ENCODE measurements at places on chromosomes 4 and X. TPM values are rescaled to one million over a fixed set of nuclear protein-coding genes. Genes with fewer than 3 reads are reported as not detected.

Gene FAM53A
- 1.3 TPM for total RNA-seq

Gene PSAPL1
- total RNA-seq, result not detected

Gene LRIT3
- total RNA-seq, result 0.07 TPM

Gene TRIML1
- total RNA-seq, result not detected

Gene TMEM129
- 21.3 TPM for total RNA-seq

Gene DCAF12L2
- total RNA-seq, result not detected

Gene STPG2
- 0.13 TPM for total RNA-seq

Gene GLRA2
- not detected for total RNA-seq

Gene BEND2
- not detected for total RNA-seq

Gene CITED1
- not detected for total RNA-seq

Gene TRIM75
- total RNA-seq, result not detected

Gene CT55
- not detected for total RNA-seq

Gene HMGN5
- total RNA-seq, result 2.7 TPM

Gene CCDC110
- total RNA-seq, result 0.43 TPM

Gene HPSE
- total RNA-seq, result 16.2 TPM

Gene MSMO1
- total RNA-seq, result 181 TPM

Gene MAGEA4
- total RNA-seq, result not detected

Gene PLK4
- 31.9 TPM for total RNA-seq

Gene NOP14
- total RNA-seq, result 52.1 TPM

Gene ADH7
- total RNA-seq, result not detected

Gene IRS4
- not detected for total RNA-seq

Gene FATE1
- total RNA-seq, result not detected

Gene ASMT
- not detected for total RNA-seq

Gene PNMA6A
- 0.93 TPM for total RNA-seq

Gene ANK2
- 1.7 TPM for total RNA-seq

Gene CTAG1A
- not detected for total RNA-seq

Gene SHROOM3
- 10.2 TPM for total RNA-seq

Gene RPL39
- 2,039 TPM for total RNA-seq

Gene SCRG1
- under 0.01 TPM for total RNA-seq

Gene MAGEH1
- total RNA-seq, result 30.1 TPM

Gene GAGE1
- not detected for total RNA-seq

Gene SHOX
- total RNA-seq, result not detected

Gene HSFX1
- total RNA-seq, result 0.53 TPM

Gene SORCS2
- not detected for total RNA-seq

Gene PGAM4
- not detected for total RNA-seq

Gene UGT2B15
- not detected for total RNA-seq

Gene MMGT1
- total RNA-seq, result 34.4 TPM

Gene FANCB
- 15.9 TPM for total RNA-seq

Gene RASSF6
- under 0.01 TPM for total RNA-seq

Gene POF1B
- 0.43 TPM for total RNA-seq

Gene TCP11X2
- not detected for total RNA-seq

Gene GLRB
- 5.6 TPM for total RNA-seq

Gene GAGE12F
- not detected for total RNA-seq

Gene CT45A1
- not detected for total RNA-seq

Data from thoracic aorta endothelial cell (primary cell).